ENCODE measurements at places on chromosomes 2 and 18.

DNA sequence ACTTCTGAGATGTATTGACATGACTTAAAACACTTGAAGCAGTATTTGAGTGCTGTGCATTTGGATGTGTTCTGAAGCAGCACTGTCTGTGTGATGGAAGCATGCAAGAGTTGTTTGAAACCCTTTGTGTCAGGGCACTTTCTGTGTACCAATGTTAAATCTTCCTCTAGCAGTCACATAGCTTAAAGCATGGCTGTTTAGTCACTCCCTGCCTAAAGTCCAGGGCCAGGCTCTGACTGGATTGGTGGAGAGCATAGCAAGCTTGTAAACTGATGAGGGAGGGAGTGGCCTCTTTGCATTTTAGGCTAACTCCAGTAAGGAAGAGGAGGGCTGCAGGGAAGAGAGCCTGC is 73.5 kb downstream of the MYO1B start:
- peak; percentile 62 for DNase-seq

DNA sequence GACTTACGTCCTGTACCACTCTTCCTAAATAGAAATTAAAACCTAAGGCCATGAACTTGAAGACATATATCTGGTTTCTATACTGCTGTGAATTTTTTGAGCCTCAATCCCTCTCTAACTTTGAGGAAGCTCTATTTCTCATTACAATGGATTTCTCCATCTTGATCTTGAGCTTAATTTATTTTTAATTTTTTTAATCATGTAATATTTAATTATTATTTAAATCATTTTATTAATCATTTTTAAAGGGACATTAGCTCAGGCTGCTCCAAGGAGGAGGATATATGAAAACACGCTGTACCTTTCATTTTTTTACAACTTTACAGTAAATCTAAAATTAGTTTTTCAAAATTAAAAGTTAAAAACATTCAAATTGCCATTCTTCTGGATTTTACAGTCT is 540.5 kb downstream of the SATB2 start:
- no peak for DNase-seq

DNA sequence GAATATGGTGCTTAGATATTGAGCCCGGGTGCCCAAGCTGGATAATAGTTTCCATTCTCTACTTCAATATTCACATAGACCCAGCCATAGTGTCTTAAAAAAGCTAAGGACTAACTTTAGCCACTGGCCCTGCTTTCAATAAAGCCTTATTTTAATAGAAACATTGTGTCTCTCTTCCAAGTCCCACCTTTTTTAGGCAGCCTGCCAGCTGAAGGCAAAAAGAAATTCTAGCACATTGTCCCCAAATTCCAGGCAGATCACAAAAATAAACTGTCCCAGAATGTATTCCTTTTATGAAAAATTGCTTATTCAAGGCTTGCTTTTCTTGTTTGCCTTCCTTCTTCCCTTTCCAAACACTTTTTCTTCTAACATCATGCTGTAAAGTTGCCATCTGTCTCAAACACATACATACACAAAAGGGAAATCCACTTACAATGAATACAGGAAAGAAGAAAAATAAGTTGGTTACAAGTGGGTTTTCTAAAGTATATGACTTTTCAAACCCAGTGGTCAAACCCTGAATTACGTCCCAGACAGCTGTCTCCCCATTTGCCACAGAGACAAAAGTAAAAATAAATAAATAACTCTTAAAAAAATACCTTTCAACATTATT is 778.5 kb downstream of the BCL11A start:
- DNase-seq = no peak

GRCh38 chr2:163592954-163593622 is 142.7 kb downstream of the FIGN start:
- peak; percentile 19 for DNase-seq

DNA sequence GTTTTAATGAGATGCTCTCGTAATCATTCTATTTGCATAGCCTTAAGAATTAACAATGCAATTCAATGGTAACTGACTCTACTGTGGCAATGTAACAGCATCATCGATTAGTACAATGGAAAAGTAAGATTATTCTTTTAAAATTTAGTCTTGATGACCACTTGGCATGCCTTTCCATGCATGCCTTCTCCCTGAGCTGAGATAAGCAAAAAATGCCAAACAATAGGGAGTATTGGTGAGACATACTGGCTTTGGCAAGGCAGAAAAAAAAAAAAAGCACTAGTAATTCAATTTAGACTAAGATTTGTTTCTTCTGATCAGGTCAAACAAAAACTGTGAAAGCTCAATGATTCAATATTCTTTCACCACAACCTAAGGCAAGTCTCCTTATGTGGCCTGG is 110.8 kb upstream of the TRIB2 start:
- DNase-seq = no peak

- DNase-seq = no peak
These were observed 16.2 kb upstream of the RHOB start for GRCh38 chr2:20430461-20431300.

DNA sequence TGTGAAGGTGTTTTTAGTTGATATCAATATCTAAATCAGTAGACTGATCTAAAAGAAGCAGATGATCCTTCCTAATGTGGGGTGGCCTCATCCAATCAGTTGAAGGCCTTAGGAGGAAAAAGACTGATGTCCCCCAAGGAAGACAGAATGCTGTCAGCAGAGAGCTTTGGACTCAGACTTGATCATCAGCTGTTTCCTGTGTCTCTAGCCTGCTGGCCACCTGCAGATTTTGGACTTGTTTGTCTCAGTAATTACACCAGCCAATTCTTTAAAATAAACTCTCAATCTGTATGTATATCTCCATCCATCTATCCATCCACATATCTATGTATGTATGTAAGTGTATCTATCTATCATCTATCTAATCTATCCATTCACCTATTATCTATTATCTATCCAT is 301.3 kb downstream of the LPIN1 start:
- DNase-seq = no peak

DNA sequence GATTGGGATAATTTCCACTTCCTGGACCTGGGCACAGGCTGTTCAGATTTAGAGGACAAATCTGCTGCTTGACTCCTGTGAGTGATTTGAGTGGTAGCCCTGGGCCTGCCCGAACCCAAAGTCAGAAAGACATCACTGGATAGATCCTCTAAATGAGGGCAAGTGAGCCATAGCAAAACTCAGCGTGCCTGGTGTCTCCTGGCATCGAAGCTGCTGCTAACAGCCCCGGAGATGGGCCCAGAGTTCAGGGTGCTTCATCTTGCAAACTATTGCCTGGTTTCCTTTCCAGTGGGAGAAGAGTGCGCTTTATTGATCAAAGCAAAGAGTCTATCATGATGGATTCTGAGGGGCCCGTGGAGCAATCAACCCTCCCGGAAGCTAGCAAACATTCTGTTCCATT is 153.1 kb upstream of the KLHL29 start:
- DNase-seq = no peak

DNA sequence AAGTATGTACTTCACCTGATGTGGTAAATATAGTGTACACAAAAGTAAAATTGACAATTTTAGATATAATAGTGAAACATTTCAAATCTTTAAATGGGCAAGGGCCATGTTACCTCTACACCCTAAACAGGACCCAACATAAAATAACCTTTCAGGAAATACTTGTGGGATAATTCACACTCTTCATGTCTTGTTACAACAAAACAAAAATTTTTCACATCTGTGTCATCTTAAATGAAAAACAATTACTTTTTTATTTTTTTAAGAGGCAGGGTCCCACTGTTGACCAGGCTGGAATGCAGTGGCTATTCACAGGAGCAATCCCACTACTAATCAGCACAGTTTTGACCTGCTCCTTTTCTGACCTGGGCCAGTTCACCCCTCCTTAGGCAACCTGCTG is 42.1 kb downstream of the SRBD1 start:
- no peak for DNase-seq

GRCh38 chr2:179751163-179751809 is 110.1 kb downstream of the ZNF385B start:
- DNase-seq = peak; percentile 40

DNA sequence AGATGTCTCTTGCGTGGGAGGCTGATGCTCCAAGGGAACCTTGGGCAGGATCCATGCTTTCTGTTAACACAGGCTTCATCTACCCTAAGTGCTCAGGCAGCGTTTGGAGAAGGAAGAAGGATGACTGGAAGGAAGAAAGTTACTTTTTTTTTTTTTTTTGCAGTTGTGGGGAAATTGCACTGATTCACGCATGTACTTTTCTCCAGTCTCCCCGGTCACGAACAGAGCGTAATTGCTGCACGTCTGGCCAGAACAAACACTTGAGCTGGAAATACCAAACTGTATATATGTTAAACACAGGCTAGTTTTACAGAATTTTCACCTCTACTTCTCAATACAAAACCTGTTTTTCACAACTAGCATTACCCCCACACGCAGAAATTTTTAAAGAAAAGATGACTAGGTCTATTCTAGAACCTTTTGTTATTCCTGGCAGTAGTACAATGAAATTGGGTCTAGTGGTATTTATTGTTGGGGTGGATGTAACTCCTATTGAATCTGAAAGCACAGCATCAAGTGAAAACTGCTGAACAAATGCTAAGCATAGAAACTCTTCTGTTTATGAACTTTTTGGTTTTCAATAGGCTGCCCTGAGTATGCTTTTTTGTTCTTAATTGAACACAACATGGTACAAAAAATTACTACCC is 9.3 kb upstream of the SCYGR5 start:
- no peak for DNase-seq

GRCh38 chr2:95362486-95362885 is 40.0 kb upstream of the FAHD2A start:
- no peak for DNase-seq

GRCh38 chr2:24513281-24514071 is 22.4 kb downstream of the NCOA1 start:
- no peak for DNase-seq

DNA sequence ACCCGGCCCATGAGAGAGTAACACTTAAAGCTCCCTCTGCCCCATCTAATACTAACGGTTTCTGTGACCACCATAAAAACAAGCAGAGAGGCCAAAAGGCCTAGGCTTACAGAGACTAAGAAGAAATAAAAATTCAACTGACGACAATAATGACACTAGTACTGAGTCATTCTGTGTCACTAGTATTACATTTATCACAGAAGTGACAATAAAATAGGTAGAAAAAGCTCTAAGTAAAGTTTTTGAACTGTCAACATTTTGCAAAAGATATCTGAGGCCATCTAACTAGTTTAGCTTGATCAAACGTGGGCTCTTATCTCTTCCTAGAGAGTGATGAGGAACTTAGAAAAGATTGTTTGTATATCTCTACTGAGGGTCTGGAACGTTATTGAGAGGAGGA is 35.6 kb downstream of the AP1S3 start:
- no peak for DNase-seq

DNA sequence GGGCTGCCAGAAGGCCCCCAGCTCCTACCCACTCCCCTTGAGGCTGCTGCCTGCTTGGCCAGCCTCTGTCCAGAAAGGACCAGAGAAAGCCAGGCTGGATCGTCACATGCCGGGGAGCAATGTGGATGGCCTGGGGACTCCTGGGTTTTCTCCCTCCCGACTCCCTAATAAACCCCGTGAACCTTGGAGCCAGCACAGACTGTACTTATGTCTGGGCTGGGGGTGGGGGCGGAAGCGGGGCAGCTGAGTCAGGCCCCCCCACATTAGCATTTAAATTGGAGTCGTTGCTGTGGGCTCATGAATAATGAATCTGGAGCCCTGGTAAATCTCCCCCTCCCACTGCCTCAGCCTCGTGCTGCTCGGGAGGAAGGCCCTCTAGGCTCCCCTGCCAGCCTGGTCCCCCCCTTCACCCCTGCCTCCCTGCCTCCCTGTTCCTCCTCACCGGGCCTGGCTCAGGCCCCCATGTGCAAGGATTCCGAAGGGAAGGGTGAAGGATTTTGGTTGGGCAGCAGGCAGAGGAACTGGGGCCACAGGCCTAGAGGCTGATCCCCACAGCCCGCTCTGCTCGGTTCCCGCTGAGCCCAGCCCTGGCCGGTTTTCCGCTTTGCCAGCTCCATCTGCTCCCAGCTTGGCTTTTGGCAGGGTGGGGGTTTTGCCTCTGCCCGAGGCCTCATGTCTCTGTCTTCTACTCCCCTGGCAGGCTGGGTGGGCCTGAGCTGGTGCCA is 7.3 kb upstream of the ASIC4 start:
- DNase-seq = no peak

DNA sequence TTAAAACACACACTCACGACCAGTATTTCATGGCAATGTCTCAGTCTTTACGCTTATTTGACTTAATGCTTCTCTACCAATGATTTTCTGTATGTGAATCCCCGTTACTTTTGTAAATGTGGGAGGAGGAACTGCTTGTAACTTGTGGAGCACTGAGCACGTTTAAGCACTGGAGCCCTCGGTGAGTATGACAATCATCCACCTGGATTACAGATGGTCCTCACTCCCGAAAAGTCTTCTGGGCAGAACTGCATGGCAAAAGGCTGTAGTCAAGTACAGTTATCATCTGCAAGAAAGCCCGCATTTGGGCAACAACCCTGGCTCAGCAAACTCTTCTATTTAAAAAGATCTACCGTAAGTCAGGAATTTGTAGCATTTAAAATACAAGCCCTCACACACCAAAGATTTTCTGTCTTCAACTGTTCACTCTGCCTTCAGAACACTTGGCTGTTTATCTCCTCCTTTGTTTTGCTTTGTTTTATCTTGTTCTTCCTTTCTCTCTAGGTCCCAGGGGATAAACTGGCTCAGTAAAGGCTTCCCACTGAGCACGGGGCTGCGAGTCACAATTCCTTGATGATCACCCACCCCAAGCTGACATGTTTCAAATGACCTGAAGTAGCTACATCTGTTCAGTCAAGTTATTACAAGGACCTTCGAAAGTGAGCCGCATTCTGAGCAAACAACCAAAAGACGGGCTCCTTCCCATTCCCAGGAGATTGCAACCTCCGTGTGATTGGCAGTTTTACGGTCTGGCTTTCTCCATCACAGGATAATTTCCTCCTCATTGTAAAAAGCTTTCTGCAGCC is 102.2 kb downstream of the DLGAP1 start:
- DNase-seq = no peak

- peak; percentile 62 for DNase-seq
These were observed 9.5 kb downstream of the COPS7B start for GRCh38 chr2:231795525-231796327.

DNA sequence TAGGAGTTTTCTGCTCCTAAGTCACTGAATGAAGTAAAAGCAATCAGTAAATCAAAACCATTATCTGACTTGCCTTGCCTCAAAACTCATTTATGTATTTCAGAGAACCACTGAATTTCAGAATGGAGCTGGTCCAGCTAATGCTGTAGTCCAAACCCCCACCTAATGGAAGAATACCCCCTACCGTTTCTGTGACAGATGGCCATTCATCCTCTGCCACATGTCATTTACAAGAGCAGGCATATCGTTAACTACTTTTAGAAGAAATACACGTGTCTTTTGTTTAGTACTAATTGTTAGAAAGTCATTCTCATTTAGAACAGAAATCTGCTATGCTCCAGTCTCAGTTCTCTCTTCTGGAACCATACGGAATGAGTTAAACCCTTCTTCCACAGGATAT is 12.8 kb upstream of the GALNT5 start:
- DNase-seq = no peak

DNA sequence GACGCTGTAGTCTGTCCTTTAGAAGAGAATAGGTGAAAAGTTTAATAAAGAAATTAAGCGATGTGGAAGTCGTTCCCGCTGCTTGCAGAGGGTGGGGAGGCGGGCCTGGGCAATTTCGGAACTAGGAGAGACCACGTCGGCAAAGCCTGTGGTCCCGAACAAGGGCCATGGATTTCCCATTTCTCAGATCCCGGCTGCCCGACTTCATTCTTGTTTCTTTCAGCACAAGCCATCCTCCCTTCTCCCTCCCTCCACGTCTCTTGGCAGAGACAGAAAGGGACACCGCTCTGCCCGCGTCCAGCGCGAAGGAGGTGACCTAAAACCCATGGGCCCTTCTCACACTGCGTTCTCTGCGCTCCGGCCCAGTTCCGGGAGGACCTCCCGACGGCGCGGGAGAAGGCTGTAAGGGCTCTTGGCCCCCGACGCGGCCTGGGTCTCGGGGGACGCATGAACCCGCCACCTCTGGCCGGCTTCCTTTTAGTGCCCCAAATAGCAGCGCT is 2.2 kb upstream of the BCL2L11 start:
- DNase-seq = no peak

Data from iPS-NIHi11 (cell line).